ENCODE measurements at places on chromosomes 16 and 17.

DNA sequence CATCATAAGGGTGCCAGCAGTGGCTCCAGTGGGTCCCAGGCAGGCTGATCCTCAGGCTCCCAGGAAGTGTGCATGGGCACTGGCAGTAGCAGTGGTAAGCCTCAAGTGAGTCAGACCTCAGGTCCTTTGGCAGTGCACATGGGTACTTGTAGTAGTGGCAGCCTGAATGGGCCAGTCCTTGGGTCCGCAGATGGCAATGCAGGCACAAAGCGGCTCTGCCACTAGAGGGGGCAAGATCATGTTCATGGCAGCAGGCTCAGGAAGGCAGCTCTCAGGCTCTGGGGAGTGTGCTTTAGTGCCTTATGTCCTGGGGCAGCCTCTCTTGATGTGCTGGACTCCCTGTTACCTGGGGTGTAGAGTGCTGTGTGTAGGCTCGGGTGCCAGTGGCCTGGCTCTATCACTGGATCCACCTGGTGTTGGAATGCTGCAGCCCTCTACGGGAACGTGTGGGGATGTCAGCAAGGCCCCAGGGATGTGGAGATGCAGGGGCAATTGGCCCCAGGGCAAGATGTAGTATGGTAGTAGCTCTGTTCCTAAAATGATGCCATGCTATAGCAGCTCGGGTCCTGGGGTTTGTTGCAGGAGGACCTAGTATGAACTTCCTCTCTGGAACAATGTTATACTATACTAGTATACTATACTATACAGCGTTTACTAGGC is 11.0 kb downstream of the ACSM3 start:
- peak; percentile 1 for DNase-seq

GRCh38 chr16:83733301-83733700 is 74.5 kb upstream of the HSBP1 start:
- no peak for DNase-seq

DNA sequence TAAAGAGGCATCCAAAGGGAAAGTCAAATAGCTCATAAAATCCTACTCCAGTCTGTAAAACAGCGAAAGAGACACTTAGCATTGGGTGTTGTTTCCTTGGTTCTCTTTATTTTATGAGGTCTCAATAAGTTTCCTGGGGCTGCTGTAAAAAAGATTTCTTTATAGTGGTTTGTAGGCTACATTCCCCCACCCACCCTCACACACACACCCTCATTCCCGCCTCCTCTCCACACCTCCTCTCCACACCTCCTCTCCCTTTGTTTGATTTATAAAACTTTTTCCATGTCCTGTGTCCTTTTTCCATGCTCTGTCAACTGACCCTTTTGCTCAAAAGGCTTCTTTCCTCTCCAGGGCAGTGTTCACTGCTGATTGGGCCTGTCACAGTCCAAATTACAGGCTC is 178.9 kb upstream of the SOX9 start:
- no peak for DNase-seq

DNA sequence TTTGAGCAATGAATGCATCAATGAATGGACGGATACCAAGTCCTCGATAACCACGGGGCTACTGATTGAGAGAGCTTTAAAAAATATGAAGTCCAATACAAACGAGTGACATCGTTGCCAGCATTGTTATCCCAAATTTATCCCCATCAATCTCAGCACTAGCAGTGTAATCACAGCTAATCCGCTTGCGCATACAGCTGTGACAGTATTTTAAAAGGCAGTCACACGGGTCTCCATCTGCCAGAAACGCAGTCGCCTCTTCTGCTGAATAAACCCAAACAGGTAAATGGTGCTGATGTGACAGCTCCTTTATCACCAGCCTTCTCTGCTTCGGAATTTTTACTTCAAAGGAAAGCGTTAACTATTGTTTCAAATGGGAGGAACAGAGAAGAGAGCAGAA is 311.1 kb downstream of the XYLT1 start:
- no peak for DNase-seq

- no peak for DNase-seq
Measured at GRCh38 chr17:27559506-27560481, 71.2 kb upstream of the LGALS9 start.

DNA sequence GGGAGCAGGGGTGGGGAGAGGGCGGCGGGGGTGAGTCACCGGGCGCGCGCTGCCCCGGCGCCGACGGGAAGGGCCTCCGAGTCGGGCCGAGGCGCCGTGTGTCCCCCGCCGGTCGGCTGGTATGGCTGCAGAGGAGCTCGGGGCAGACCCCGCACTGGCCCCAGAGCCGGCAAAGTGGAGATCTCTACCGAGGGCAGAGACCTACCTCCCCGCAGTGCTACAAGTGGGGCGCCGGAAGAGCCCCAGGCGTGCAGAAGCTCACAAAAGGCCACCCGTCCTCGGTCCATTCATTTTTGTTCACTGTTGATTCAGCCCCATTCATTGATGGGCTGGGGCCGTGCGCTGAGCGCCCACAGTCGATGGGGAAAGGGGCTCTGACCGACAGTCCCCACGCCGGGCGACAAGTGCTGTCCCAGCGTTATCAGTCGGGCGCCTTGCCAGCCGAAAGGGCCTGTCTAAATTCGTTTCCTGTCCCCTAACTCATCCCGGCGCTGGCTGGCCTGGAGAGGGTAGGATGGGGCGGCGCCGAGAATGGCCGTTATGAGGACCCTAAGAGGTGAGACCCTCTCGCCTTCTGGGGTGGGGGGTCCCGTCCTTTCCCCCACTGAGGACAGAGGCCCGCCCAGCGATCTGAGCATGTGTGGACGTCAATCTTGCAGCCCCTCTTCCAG is 709 bp upstream of the ENO3 start:
- no peak for DNase-seq

- no peak for DNase-seq
Measured at GRCh38 chr16:78116946-78117345, 17.5 kb downstream of the WWOX start.

- DNase-seq = no peak
Measured at GRCh38 chr17:16444258-16444886, 29.0 kb downstream of the TRPV2 start.

GRCh38 chr16:27248036-27248435 is 20.5 kb downstream of the NSMCE1 start:
- DNase-seq = no peak

All from amygdala (tissue), 56 donors.